ENCODE measurements at places on chromosomes 1 and 21.

DNA sequence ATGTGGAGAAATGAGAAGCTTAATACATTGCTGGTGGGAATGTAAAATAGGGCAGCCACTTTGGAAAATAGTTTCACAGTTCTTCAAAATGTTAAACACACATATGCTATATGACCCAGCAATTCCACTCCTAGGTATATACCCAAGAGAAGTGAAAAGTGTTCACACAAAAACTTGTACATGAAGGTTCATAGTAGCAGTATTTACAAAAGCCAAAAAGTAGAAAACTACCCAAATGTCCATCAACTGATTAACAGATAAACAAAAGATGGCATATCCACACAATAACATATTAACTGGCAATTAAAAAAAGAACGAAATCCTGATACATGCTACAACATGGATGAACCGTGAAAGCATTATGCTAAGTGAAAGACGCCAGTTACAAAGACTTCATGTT is 33.7 kb downstream of the ARHGEF11 start:
- no peak for DNase-seq

DNA sequence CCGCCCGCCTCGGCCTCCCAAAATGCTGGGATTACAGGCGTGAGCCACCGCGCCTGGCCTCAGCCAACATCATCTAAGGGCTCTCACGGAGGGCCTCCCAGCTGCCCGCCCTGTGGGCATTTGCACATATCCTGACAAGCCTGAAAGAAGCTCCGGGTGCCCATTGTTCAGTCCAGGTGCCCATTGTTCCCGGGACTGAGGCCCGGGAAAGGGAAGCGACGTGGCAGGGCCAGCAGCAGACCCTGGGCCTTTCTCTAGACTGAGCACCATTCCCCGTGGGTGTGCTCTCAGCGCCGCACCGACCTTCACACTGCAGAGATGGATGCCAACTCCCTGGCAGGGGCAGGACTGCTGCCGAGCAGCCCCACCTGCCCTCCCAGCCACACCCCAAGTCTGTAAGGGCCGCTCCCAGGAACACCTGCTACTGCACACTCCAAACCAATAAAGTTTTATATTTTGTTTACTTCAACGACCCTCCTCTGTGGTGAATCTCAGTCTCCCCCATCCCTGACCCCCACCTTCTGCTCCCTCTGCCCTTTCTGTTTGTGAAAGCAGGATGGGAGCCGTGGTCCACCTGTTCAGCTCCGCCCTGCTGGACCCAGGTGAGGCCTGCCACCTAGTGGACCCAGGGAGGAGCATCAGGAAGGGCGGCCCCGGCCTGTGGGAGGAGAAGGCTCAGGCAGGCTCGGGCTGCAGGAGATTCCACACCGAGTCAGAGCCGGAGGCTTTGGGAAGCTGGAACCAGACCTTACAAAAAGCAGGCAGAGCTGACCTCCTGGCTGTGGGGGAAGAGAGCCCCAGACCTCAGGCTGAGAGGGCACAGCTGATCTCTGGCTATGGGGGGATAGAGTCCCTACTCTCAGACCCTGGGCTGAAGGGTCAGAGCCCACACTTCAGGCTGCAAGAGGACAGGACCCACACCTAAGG is 1.1 kb upstream of the TMEM82 start:
- DNase-seq: peak; percentile 87

- DNase-seq: no peak
These were observed 56.4 kb downstream of the KIF26B start for GRCh38 chr1:245211035-245211749.

DNA sequence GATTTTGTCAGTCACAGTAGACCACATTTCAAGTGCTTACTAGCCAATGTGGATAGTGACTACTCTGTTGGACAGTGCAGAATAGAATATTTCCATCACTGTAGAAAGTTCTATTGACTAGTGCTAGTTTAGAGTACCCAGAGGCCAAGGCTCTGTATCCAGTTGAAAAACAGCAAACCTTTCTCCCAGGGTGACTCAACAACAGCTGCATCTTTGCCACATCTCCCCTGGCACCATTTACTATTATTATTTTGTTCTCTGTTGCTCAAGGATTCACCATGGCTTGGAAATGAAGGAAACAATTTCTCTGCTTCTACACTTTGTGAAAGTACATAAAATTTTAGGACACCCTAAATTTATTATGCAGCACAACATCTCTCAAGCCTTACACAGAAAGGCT is 85.3 kb upstream of the WDR26 start:
- no peak for DNase-seq

DNA sequence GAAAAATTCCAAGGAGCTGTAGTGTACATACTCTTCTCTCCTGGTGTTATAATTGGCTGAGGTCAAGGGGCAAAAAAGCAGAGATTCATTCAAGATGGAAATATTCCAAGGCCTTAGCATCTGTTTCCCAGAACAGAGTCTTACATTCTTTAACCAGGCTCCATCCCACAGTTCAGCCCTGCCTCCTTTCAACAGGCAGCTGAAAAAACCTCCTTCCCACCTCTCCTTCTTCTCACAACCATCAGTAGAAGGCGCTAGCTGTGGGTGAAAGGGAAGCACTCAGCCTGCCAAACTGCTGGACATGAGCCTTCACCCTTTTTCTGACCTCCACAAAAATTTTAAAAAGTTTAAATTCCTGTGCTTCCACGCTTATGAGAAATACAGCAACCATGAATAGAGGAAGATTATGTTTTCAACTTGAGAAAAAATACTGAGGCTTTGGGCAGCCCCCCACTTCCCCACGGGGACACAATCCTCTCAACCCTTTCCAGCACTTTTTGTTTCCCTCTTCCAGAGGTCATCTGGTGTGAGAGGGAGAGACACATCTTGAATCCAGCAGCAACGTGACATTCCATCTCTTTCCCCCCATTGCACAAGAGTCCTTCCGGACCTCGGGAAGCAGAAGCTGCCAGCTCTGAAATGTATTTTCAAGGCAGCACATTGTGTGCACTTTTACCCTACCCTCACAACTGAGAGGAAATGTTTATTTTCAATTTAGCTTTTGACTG is 43.2 kb upstream of the FMO2 start:
- no peak for DNase-seq

- DNase-seq: peak; percentile 79
These were observed 41.9 kb upstream of the EPS8L3 start for GRCh38 chr1:109805486-109806165.

GRCh38 chr1:160606611-160607010 is 27.3 kb upstream of the CD84 start:
- DNase-seq: no peak

DNA sequence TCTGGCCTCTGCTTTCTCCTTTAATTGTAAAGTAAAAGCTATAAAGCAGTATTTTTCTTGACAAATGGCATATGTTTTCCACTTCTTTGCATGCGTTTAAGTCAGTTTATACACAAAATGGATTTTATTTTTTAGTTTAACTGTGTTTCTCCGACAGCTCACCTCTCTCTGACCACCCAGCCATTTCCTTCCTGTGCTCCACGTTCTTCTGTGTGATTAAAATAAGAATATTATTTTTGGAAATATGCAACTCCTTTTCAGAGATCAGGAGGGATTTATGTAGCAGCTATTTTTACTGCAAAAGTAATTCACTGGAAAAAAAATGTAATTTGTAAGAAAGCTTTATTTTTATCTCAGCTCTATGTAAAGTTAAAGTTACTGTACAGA is 18.0 kb downstream of the ETS2 start:
- no peak for DNase-seq

- DNase-seq: no peak
These were observed 48.5 kb downstream of the BRINP3 start for GRCh38 chr1:190429141-190429540.

DNA sequence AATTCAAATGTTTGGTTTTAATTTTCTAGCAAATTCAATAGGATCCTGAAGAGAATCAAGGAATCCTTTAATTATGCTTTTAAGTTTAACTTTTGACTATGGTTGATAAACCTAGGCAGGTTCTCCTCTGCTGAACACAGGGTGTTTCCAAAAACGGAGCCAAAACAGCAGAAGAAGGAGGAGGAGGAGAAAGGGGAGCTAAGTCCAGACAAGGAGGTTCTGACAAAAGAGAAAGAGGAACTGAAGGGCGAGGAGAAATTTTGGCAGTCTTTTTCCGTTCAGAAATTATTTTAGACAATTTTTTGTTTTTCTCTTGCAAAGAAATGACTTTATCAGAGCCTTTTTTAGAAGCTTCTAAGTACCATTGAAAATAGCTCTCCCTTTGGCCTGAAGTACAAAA is 33.2 kb upstream of the FNBP1L start:
- no peak for DNase-seq

GRCh38 chr21:16913010-16913409 is 599.8 kb upstream of the CXADR start:
- no peak for DNase-seq

Measured in DMS79 (cell line).